ENCODE measurements at places on chromosomes 12 and 14.

- no peak for DNase-seq
Measured at GRCh38 chr12:53254816-53255545, 13.1 kb upstream of the ESPL1 start.

DNA sequence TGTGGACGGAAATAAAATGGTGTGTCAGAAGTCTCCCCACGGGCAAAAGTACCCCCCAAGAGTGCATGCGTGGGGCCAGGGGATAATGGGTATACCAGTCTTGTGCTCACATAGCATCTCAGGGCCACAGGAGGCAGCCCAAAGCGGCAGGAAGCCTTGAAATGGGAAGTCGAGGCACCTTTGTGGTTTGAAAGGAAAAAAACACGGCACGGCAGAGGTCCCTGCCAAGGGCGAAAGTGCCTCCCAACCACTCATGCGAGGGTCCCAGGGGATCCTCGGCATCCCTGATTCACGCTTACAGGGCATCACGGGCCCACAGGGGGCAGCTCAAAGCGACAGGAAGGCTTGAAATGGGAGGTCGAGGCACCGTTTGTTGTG, 583.2 kb downstream of the ALG10 start:
- DNase-seq = no peak

GRCh38 chr12:6774499-6775062, 2.3 kb downstream of the LAG3 start:
- DNase-seq = no peak

DNA sequence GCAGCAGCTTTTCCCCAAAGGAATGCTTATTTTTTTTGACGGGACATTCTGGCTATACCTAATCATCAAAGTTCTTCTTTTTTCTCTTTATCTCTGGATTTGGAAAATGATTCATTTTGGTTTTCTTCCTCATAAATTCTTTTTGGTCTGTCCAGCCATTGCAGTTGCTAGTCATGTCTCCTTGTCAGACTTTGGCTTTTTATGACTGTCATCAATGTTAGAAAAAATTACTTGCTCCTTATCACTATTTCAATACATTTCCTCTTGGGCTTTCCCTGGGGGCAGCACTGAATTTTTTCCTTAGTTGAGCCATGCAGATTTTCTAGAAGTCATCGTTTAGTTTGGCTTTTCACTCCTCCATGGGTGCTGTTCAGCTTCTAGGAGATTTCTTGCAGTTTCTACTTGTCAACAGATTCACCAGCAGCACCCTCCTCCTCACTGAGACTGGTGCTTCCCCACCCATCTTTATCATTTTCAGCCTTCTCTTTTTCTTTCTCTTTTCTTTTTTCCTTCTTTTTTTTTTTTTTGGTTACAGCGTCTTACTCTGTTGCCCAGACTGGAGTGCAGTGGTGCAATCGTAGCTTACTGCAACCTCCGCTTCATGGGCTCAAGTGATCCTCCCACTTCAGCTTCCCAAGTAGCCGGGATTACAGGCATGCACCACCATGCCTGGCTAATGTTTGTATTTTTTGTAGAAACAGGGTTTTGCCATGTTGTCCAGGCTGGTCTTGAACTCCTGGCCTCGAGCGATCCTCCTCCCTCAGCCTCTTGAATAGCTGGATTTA, 5.2 kb downstream of the ADIPOR2 start:
- no peak for DNase-seq

DNA sequence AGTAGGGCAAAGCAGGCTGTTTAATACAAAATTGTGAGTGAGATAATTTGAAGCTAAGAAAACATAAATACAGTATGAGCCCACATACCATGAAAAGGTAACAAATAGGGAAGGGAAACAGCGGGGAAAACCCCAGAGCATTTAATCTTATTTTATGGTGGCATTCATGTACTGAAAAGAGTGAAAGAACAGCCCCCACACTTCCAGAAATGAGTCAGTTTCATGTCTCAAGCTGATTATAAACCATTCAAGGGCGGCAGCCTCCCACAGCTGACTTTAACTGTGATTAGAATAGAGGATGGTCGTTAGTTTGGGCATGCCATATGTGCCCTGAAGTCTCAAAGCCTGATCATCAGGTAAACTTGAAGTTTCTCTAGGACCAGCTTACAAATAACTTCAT, 64.5 kb downstream of the FOXG1 start:
- no peak for DNase-seq

DNA sequence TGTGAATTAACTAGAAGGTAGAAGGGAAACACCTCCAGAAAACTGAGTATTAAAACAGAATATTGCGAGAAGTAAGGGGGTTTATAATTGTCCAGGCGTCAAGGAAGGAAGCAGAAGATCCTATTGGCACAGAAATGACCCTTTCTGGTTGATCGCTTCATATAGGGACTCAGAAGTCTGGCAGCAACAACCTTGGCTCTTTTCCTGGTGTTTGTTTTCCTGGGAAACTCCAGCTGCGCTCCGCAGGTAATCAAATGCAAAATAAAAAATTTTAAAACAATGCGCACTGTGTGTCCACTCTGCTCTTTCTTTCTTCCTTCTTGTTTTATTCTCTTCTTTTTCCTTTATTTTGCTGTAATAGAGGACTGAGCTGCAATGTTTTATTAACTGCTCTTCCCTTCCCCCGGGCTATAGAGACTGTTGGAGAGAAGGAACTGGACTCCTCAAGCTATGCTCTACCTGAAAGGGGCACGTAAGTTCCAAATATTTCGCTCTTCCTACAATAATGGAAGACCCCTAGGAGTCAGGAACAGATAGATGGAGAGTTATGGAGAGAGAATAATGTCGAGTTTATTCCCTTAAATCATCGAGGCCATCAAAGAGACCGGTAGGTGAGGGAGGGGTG, 737 bp downstream of the SPX start:
- peak; percentile 8 for DNase-seq

GRCh38 chr12:96912261-96912660, 5.2 kb downstream of the NEDD1 start:
- DNase-seq = no peak

- peak; percentile 7 for DNase-seq
Measured at GRCh38 chr14:54173802-54174201, 217.2 kb upstream of the BMP4 start.

DNA sequence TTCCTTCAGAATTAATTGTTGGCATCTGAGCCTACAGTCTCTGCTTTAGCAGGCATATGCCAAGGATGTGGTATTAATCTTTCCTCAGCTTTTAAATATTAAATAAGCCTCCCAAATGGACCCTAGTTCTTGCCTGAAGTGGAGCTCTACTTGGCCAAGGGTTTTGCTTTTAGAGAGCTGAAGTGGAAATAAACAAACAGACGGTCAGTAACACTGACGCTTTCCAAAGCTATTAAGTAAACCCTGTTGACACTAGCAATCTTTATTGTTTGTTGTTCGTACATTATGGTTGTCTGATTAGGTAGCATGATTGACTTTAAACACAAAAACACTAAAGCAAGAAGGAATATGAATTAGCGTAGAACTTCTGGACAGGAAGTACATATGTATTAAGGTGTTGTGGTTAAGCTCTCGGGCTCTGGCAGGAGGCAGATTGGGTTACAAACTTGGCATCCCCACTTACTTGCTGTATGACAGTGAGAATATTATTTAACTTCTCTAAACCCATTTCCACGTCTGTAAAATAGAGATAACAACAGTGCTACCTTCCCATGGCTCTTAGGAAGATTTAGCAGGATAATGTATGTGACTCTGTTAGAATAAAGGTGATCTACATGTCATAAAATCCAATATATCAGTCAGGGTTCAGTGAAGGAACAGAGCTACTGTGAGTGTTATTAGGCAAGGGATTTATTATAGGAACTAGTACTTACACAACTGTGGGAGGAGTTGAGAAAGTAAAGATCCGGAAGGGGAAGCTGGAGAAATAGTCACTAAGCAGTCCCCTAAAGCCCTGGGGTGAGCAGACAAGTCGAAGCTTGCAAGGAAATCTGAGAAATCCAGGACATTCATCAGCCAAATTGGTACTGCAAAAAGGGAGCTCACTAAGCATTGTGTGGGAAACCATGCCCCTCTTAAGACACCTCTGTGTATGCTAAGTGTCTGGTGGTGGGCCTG, 92.2 kb upstream of the ATF7IP start:
- peak; percentile 97 for DNase-seq
